ENCODE measurements at places on chromosomes 11 and 22. TPM values are rescaled to one million over a fixed set of nuclear protein-coding genes. Genes with fewer than 3 reads are reported as not detected.

DNA sequence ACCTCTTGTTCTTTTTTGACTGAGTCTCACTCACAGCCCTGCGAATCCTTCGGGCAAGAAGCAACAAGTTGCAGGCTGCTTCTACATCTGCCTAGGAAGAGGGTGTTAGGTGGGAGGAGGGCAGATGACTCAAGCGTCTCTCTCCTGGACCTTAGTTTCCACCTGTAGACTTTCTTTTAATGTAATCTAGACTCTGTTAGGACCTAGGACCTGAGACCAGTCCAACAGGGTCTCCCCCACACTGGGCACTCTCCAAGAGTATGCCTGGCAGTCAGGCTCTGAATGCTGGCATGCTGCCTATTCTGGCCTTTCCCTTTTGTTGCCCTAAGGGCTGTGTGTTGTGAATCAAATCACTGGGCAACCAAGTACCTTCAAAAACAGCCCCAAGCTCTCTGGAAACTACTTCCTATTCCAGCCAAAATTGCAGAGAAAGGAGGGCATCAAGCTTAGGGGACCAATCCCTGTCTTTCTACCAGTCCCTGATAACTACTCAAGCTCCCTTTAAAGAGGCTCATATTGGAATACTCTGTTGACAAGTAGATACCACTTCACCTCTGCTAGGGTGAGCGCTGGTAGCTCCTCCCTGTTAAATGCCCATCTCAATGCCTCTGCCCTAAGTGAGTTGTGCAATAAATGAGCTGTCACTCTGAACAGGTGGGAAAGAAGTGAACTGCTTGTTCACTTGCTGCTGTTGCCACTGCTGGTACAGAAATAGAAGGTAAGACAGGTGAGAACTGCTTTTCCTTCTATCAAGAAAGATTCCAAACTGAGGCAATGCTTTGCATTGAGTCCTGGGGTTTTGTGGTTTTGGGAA lies at the start of gene BBOX1:
TSS of gene BBOX1 (plus strand) at position 514 of the 814 bp plus-strand sequence. CDS start 14,616 bp downstream, outside the sequence.
- DNase-seq: no peak

DNA sequence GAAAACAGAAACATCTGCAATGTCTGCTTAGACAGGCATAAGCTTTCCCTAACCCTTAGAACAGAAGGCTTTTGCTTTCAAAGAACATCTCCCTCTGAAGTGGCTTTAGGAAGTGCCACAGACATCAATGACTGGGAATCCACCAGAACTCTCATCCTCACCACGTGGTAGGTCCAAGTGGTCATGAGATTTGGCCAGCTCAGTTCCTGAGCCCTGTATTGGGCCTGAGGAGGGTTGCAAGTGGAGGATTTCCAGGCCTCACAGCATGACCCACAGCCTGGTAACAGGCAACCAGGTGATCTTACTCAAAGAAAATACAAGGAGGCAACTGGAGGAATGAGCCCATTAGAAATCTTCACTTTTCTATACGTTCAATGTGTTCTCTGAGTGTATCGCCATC lies 1.6 kb downstream of the CASP1 start:
- DNase-seq: no peak

GRCh38 chr22:44286646-44287045 lies 26.1 kb downstream of the SHISAL1 start:
- DNase-seq: no peak

DNA sequence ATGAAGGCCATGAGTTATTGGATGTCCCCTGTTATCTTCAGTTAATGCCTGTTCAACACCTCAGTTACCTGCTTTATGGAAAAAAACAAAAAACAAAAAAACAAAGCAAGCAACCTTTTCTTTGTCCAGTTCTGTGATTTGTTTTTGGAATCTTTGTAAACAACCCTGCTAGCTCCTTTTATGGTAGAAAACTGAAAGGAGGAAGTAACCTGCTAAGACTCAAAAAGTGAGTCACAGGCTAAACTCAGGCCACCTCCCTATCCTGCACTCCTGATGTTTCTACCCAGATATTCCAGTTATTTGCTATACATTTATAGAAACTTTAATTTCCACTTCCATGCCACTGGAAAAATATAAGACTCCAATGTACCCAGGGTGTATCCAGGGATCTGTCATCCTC lies 20.6 kb upstream of the TLCD5 start:
- DNase-seq: no peak

DNA sequence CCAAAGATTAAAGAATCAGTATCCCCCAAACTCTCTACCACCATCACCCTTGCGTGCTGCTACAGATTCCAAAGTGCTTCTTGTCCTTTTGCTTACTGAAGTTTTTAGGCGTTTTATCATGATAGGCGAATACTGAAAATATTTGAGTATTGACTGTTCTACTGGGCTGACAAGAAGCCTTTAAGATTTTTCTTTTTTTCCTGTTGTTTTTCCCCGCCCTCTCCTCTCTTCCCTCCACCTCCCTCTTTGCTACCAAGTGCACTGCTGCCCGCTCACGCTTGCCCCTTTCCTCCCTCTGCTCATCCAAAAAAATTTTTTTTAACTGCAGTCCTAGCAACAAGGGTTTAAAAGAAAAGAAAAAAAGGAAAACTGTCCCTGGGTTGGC lies 679 bp downstream of the SPCS2 start:
- peak; percentile 3 for DNase-seq

GRCh38 chr11:15883455-15883920 lies 472.9 kb downstream of the SOX6 start:
- DNase-seq: no peak

DNA sequence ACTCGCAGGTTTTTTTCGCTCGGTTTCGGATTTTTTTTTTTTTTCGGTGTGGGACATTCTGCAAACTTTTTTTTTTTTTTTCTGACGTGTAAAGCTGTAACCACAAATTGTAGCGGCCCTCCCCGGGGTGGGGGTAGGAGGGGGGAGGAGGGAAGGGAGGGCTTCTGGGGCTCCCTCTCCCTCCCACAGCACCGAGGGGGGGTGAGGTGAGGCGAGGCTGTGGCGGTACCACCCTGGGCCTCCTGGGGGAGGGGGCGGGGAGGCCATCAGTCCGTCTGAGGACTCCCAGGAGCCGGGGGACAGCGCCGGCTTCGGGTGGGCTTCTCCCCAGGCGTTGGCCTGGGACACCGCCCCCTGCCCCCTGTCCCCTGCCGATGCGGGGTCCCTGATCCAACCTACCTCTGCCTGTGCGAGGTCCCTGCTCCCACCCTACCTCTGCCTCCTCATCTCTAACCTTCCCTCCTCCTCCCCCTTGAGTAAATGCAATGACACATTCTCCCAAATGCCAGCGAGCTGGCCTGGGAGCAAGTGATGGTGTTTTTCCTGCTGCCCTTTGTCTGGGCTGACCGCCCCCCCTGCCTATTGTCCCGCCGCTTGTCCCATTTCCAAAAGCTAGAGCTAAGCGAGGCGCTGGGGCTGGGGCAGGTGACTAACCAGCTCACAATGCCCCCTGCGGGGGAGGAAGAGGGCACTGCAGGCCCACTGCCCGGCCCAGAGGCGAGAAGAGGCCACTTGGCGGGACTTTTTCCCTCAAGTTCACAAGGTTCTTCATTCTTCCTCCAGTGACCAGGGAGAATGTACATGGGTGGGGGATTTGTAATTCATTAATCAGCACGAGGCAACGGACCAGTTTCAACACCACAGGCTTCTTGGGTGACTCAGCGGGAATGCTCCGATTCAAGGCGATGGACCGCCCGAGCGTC lies 511 bp upstream of the CLCF1 start:
- no peak for DNase-seq

The TPBGL gene
- total RNA-seq: 0.09 TPM

The MS4A3 gene
- total RNA-seq: 0.82 TPM
